ENCODE measurements at places on chromosomes 7 and 10.
A peak's percentile ranks its signal among the peaks of the same experiment; 100 is the strongest.

DNA sequence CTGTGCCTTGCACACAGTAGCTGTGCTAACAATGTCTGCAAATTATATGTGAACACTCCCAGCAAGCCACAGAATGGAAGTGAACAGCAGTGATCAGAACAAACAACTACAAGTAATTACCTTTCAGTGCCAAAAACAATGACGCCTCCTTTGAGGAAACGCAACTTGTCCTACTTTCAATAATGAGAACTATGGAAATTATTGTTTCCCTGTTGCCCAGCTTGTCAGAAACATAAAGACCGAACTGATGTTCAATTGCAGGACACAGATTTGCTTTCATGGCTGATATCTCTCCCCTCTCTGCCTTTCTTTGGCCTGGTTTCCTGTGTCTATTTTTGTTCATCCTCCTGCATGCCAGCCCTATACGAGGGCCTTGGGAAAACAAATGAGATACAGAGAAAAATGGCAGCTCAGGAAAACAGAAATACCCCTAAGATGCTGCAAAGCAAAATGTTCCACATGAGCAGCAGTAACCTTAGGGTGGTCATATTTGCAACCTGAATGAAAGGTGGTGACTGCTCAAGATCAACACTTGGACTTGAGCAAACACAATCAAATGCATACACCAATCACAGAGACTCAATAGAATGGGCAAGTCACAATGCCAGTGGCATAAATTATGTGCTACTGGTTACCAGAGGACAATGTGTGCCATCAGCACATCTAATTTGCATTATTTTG lies 26.8 kb downstream of the COBL start:
- H3K27ac ChIP-seq = peak overlapping the region; percentile 72
- DNase-seq = no peak
- no peaks in the 10 kb centered on the region for H3K4me1 ChIP-seq
- no peaks in the 10 kb centered on the region for H3K27me3 ChIP-seq

DNA sequence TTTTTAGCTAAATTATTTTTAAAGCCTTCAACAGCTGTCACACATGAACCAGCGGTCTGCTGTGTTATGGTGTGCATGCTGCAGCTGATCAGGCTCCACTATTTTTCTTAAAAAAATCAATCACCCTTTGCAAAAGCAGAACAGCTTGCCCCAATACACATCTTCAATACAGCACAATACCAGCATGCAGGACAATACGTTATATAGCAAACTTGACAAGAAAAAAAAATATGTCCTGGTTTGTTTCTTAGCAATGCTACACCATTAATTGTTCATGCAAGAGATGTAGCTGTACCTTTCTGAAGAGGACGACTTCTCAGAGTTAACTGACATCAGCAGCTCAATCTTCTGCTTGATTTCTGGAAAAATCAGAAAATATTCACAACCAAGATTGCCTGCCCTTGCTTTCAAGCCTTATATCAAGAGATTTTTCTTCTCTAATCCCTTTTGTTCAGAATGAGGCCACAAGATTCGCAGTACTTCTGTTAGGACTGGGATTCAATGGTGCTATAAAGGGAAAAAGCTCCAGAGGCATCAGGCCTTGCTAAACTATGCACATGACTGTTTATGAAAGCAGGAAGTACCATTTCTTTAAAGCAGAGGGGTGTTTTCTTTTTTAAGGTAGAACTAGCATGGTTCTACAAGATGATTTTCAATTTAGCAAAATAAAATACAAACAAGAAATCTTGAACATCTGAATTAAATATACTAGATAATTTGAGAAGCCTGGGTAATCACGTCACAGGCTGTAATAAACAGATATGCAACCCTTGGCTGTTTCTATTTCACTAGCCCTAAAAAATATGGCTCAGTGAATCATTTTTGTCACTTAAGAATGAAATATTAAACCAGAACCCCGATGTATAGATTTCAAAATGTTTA lies 120.0 kb downstream of the SRPK2 start:
- peak overlapping the region; percentile 83 for H3K27ac ChIP-seq
- no peaks in the 10 kb centered on the region for H3K27me3 ChIP-seq
- no peaks in the 10 kb centered on the region for H3K4me1 ChIP-seq
- H3K4me3 ChIP-seq = peak overlapping the region; percentile 63
- no peak for DNase-seq

DNA sequence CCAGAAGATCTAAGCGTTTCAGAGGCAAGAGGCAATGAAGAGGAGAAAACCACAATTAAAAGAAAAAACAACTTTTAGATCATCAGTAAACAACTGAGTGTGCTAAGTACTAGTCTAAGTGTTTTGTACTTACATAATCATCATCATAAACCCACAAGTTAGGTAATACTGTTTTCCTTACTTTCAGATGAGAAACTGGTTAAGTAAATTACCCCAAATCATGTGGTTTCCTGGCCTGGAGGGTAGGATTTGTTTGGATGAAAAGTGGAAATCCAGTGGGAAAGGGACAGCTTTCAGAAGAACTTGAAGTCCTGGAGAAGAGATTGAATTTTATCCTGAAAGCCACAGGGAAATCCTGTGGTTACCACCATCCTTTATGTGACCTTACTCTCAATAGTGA lies 463.3 kb downstream of the LRMDA start:
- DNase-seq = no peak
- no peaks in the 10 kb centered on the region for H3K4me1 ChIP-seq
- H3K27me3 ChIP-seq = no peaks in the 10 kb centered on the region
- H3K4me3 ChIP-seq = no peak overlapping the region
- no peaks in the 10 kb centered on the region for H3K36me3 ChIP-seq

GRCh38 chr10:22599048-22599561 lies 115.3 kb downstream of the PIP4K2A start:
- H3K27me3 ChIP-seq = no peaks in the 10 kb centered on the region
- no peaks in the 10 kb centered on the region for H3K36me3 ChIP-seq
- no peak overlapping the region for H3K4me3 ChIP-seq
- H3K4me1 ChIP-seq = no peaks in the 10 kb centered on the region
- no peak overlapping the region for H3K27ac ChIP-seq
- DNase-seq = no peak

DNA sequence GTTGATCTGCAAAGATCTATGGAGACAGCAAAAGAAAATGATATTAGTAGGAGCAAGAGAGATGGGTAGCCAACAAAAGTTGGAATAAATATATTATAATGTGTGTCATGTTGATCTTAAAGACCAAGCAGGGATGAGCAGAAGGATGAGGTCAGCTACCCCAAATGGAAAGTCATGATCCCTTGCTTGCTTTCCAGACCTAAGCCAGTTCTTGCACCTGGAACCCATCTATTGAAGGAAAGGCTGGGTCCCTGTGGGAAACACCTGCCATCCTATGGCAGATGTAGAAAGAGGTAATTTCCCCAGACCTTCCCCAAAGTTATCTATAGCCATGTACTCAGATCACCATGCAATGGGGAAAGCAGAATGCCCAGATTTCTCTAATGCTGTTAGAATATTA lies 52.5 kb downstream of the LYZL2 start:
- DNase-seq = no peak
- no peak overlapping the region for H3K4me3 ChIP-seq

- H3K27me3 ChIP-seq = no peaks in the 10 kb centered on the region
- no peak for DNase-seq
- H3K27ac ChIP-seq = no peak overlapping the region
- H3K4me1 ChIP-seq = no peaks in the 10 kb centered on the region
These were observed 250.9 kb downstream of the CHCHD3 start for GRCh38 chr7:132830941-132831340.

GRCh38 chr10:48209241-48209640 lies 65.3 kb downstream of the FRMPD2 start:
- H3K27ac ChIP-seq = no peak overlapping the region
- no peaks in the 10 kb centered on the region for H3K36me3 ChIP-seq
- no peaks in the 10 kb centered on the region for H3K27me3 ChIP-seq
- no peaks in the 10 kb centered on the region for H3K4me1 ChIP-seq
- H3K4me3 ChIP-seq = no peak overlapping the region

DNA sequence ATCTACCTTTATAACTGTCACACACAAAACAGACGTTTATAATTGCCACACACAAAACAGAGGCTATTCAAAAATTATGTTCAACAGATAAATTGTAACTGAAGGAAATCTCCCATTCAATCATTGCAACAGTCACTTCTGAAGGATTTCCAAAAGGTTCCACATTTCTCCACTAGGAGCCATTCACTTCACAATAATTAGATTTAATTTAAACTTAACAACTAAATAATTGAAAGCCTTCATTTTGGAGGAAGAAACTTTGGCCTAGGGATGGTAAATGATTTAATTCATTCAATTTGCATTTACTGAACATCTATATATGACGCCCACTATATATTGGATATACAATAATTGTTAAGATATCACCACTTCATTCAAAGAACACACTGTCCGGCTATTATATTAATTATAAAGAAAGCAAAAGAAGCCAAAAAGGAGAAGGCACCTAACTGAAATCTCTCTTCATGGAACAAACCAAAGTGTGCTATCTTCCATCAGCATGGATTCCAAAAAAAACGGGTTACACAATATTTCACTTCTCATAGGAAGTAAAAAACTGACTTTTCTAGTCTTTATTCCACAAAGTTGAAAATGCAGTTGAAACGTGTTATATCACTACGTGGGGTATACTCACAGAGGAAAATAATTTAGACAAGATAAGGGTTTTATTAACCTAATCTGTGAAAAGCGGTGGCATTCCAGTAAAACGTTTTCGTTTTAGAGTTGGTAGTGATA lies 1.7 kb downstream of the ATAD1 start:
- no peak overlapping the region for H3K27ac ChIP-seq
- no peak for DNase-seq
- no peaks in the 10 kb centered on the region for H3K27me3 ChIP-seq
- H3K36me3 ChIP-seq = no peaks in the 10 kb centered on the region
- H3K4me1 ChIP-seq = no peaks in the 10 kb centered on the region

DNA sequence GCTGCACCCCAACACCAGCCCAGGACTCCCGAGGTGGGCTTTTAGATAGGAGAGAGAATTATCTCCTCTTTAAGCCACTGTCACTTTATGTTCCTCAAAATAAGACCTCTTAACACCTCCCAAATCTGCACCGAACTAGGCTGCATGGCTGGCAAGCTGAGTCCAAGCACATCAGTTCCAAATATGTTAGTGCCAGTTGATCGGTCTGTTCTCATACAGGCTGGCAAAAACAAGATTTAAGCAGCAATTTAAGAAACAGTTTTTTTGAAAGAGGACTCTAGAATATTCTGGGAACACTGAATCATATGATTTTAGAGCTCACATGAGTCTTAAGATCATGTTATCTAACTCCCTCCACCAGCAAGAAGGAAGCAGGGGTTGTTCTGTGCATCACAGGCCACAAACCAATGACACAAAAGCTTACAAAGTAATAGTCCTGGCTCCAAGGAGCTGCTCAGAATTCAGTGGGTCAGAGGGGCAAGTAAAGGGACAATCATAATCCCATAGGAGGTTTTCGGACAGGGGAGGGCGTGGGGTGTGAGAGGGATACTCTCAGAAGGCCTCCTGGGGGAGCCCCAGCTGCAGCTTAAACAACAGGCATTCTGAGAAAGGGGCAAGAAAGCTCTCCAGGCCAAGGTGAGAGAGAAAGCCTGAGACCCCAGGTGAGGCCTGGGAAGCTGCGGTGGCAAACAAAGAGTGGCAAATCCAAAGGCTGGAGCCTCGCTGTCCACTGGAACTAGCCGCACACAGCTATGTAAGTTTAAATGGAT lies 7.1 kb downstream of the COBL start:
- no peaks in the 10 kb centered on the region for H3K4me1 ChIP-seq
- no peaks in the 10 kb centered on the region for H3K27me3 ChIP-seq
- H3K27ac ChIP-seq = no peak overlapping the region
- no peak overlapping the region for H3K4me3 ChIP-seq
- no peaks in the 10 kb centered on the region for H3K36me3 ChIP-seq

DNA sequence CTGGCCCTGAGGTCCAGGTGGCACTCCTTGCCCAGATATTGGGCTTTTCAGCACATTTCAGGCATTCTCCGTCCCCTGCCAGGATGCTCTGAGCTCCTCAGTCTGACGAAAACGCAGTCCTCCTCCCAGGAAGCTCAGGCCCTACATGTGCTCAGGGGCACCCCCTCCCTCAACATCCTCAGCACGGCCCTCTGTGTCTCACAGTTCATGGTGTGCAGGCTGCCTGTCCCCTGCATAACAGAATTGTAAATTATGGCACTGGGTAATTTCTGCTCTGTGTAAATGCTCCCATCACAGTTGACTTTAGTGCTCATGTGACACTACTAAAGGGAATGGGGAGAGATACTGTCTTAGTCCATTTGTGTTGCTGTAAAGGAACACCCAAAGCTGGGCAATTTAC lies 563.8 kb downstream of the DNAJB6 start:
- no peaks in the 10 kb centered on the region for H3K27me3 ChIP-seq
- no peak for DNase-seq
- no peak overlapping the region for H3K27ac ChIP-seq
- H3K4me1 ChIP-seq = no peaks in the 10 kb centered on the region
- H3K36me3 ChIP-seq = no peaks in the 10 kb centered on the region

- H3K36me3 ChIP-seq = no peaks in the 10 kb centered on the region
- no peak overlapping the region for H3K4me3 ChIP-seq
These were observed 55.1 kb downstream of the IPMK start for GRCh38 chr10:58212622-58213021.

- H3K4me1 ChIP-seq = no peaks in the 10 kb centered on the region
- H3K27me3 ChIP-seq = no peaks in the 10 kb centered on the region
- no peaks in the 10 kb centered on the region for H3K36me3 ChIP-seq
- no peak overlapping the region for H3K27ac ChIP-seq
These were observed 21.6 kb downstream of the IDE start for GRCh38 chr10:92552310-92552709.

DNA sequence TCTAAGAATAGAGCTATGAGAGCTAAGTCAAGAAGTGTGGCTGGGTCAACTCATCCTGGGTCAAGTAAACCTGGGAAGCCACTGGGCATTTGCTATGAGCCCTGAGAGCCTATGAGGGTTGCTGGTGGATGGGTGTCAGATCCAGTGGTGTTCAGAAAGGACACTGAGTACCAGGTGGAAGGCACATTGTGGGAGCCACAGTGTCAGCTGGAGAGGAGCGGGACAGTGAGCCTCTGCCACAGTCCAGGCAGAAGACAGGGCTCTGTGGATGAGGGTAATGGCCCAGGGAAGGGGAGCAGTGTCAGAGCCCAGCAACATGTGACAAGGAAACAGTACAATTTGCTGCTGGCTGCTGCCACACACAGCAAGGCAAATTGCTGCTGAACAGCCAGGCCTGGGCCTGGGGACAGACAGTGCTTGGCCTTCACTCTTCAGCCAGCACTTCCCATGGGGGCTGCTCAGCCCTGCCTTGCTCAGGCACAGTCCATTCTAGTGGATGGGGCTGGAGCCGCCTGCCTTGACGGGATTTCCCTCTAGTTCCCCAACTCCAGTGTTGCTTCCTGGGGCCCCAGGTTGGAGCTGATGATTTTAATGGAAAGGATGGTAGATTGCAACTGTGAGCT lies 90.9 kb upstream of the CHST15 start:
- no peaks in the 10 kb centered on the region for H3K4me1 ChIP-seq
- H3K36me3 ChIP-seq = no peaks in the 10 kb centered on the region
- no peak overlapping the region for H3K4me3 ChIP-seq
- DNase-seq = no peak

- no peak overlapping the region for H3K4me3 ChIP-seq
- no peaks in the 10 kb centered on the region for H3K36me3 ChIP-seq
- H3K27me3 ChIP-seq = no peaks in the 10 kb centered on the region
- H3K4me1 ChIP-seq = no peaks in the 10 kb centered on the region
- no peak for DNase-seq
- no peak overlapping the region for H3K27ac ChIP-seq
These were observed 27.1 kb downstream of the MDH2 start for GRCh38 chr7:76074972-76075370.

Data from breast epithelium (tissue), 4 donors.